ENCODE measurements at places on chromosomes 3 and 15. TPM values are rescaled to one million over a fixed set of nuclear protein-coding genes. Genes with fewer than 3 reads are reported as not detected.

The PATL2 gene
- total RNA-seq, result 1.3 TPM

The CADM2 gene
- total RNA-seq, result 0.29 TPM

The CKMT1A gene
- 142 TPM for total RNA-seq

The NAA80 gene
- total RNA-seq, result 25.9 TPM

The C3orf49 gene
- not detected for total RNA-seq

The PROS1 gene
- 20.1 TPM for total RNA-seq

- peak; percentile 84 for DNase-seq
- peak overlapping the region; percentile 30 for H3K4me3 ChIP-seq
- H3K36me3 ChIP-seq, result no peaks in the 10 kb centered on the region
- H3K27ac ChIP-seq, result peak overlapping the region; percentile 82
- H3K4me1 ChIP-seq, result peaks cover 64% of the 10 kb centered on the region
These were observed 5.3 kb downstream of the ACVR2B start for GRCh38 chr3:38458796-38459498.

DNA sequence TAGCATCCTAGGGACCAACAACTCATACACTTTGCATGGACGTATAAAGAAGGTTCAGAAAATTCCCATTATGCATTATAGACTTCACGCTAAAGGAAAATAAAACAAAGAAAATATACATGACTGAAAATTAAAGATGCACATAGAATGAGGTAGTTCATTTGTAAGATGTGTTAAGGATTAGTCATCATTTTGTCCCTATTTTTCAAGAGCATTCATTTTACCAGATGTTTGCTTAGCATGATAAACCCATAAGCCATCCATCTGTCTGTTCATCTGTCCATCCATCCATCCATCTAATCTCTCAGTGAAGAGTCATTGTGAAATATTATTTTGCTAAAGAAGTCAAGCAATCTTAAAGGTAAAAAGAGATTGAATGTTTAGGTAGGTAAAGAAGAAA lies 80.3 kb downstream of the TFG start:
- no peak overlapping the region for H3K27ac ChIP-seq
- H3K4me1 ChIP-seq, result no peaks in the 10 kb centered on the region
- H3K27me3 ChIP-seq, result no peaks in the 10 kb centered on the region
- H3K4me3 ChIP-seq, result no peak overlapping the region
- no peaks in the 10 kb centered on the region for H3K36me3 ChIP-seq
- no peak for DNase-seq

- no peak overlapping the region for H3K27ac ChIP-seq
- H3K4me1 ChIP-seq, result no peaks in the 10 kb centered on the region
- DNase-seq, result no peak
- no peaks in the 10 kb centered on the region for H3K27me3 ChIP-seq
These were observed 142.8 kb upstream of the STT3B start for GRCh38 chr3:31389939-31390338.

DNA sequence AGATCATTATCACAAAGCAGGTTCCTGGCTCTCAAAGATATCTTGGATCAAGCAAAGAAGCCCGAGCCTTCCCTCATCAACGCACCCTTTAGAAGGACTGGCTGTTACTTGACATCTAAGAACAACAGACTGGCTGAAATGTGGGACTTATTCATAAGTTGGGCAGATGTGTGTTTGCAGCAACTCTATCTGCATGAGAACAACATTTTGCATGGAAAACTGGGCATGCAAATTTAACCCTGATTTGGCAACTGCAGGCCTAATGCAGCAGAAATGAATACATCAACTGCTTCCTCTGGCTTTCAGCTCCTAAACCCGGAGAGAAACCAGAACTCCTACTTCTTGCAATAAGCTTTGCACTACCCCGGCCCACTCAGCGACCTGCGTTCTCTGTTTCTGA lies 35.0 kb upstream of the FOXP1 start:
- H3K4me1 ChIP-seq, result no peaks in the 10 kb centered on the region
- H3K27ac ChIP-seq, result no peak overlapping the region
- no peak for DNase-seq
- no peak overlapping the region for H3K4me3 ChIP-seq

DNA sequence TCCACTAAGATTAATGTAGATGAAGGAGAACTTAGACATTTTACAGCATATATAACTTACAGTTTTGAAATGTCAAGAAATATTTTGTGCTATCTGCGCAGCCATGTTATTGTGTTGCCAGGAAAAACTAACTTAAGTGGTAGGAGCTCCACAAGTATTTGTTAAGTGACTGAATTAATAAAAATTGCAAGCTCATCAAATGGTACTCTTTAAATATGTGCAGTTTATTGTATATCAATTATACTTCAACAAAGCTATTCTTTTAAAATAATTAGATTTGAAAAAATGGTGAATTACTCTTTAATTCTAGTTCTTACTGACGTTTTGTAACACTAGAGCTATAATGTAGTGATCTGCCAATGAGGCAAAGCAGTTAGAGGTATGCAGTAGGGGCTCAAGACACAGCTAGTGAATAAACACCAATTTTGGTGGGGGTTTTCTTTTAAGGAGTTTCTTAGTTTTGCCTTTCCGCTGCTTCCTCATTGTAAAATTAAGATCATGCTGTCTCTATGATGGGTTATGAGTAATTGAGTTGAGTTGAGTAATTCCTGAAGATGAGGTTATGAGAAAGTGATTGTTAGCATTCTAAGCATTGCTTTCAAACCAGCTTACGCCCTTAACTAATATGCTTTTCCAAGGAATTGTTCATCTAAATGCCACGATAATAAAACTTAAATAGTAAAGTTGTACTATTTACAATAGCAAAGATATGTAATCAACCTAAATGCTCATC lies 10.9 kb upstream of the LXN start:
- no peaks in the 10 kb centered on the region for H3K4me1 ChIP-seq
- no peak overlapping the region for H3K27ac ChIP-seq
- no peak for DNase-seq
- peaks cover 8% of the 10 kb centered on the region for H3K36me3 ChIP-seq
- no peaks in the 10 kb centered on the region for H3K27me3 ChIP-seq

DNA sequence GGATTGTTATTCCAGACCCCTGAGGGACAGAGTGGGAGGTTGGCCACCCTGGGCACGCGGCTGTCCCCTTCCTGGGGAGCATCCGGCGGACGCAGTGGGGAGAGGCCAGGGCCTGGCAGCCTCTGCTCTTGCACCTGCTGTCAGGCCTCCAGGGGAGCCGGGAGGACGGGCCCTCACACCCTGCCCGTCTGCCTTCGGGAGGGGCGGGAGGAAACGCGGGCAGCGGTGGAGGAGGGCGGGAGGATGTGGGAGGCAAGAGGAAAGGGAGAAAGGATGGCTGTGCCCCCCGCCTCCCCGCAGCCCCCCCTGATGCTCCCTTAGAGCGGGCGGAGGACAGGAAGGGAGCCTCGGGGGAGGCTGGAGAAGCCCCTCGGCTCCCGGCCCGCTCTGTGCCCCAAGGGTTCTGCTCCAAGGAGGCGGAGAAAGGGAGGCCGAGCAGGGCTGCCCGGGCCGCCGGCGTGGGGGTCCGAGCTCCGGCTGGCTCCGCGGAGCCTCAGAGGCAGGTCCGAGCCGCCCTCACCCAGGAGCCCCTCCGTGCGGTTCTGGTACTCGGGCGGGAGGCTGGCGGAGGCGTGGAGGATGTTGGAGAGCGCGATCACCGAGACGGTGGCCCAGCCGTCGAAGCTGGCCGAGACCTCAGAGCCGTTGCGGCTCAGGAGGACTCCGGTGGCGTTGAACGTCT lies 40.9 kb downstream of the MUC20 start:
- no peak for DNase-seq
- H3K4me3 ChIP-seq, result no peak overlapping the region
- peaks cover 17% of the 10 kb centered on the region for H3K4me1 ChIP-seq
- no peak overlapping the region for H3K27ac ChIP-seq
- no peaks in the 10 kb centered on the region for H3K27me3 ChIP-seq
- H3K36me3 ChIP-seq, result no peaks in the 10 kb centered on the region

DNA sequence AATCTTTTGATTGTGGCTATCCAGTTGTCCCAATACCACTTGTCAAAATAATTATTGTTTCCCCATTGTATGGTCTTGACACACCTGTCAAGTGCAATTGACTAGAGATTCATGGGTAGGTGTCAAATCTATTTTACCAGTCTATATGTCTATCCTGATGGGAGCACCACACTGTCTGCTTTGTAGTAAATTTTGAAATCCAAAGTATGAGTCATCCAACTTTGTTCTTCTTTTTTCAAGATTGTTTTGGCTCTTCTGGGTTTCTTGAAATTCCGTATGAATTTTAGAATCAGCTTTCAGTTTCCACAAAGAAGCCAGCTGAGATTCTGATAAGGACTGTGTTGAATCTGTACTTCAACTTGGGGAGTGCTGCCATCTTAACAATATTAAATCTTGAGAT lies 71.9 kb downstream of the CSNK1G1 start:
- no peaks in the 10 kb centered on the region for H3K4me1 ChIP-seq
- no peak for DNase-seq
- no peak overlapping the region for H3K27ac ChIP-seq
- no peak overlapping the region for H3K4me3 ChIP-seq

GRCh38 chr3:195007151-195007550 lies 263.8 kb downstream of the XXYLT1 start:
- H3K27me3 ChIP-seq, result no peaks in the 10 kb centered on the region
- H3K36me3 ChIP-seq, result no peaks in the 10 kb centered on the region
- peaks cover 7% of the 10 kb centered on the region for H3K4me1 ChIP-seq
- DNase-seq, result no peak
- no peak overlapping the region for H3K27ac ChIP-seq

DNA sequence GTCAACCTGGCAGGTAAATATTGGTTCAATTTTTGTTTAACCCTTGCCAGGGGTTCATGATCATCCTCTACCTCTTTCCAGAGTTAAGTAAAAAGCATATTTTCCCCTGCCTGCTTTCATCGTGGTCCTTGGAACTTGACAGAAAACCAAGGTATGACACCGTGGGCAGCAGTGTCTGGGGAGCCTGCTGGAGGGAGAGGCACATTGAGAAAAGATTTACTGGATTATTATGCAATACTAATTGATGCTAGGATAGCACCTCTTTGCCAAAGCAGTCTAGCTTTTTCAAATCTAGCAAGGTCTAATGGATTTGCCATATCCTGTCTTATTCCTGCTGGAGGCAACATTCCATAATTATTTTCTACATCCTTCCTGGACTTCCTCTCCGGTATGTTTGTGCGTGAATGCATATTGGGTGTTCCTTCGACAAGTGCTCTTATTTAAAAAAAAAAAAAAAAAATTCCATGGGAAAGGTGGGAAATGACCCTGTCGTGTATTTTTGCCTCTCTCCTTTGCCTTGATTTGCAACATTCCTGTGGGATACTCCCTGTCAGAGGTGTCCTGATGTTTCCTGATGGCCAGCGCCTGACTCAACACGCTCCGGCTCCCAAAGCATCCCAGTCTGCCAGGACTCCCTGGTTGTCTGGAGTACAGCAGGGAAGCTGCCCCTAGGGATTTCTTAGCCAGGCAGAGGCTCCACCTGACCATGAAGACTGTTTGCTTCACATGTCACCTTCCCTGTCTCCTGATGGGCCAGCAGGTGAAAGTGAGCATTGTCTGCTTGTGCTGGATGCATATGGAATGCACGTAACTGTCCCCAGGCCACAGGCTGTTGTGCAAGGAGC lies 6.3 kb downstream of the BHLHE40 start:
- peaks cover 93% of the 10 kb centered on the region for H3K4me1 ChIP-seq
- peak; percentile 43 for DNase-seq
- H3K27ac ChIP-seq, result peak overlapping the region; percentile 99
- H3K27me3 ChIP-seq, result no peaks in the 10 kb centered on the region
- peaks cover 10% of the 10 kb centered on the region for H3K36me3 ChIP-seq

DNA sequence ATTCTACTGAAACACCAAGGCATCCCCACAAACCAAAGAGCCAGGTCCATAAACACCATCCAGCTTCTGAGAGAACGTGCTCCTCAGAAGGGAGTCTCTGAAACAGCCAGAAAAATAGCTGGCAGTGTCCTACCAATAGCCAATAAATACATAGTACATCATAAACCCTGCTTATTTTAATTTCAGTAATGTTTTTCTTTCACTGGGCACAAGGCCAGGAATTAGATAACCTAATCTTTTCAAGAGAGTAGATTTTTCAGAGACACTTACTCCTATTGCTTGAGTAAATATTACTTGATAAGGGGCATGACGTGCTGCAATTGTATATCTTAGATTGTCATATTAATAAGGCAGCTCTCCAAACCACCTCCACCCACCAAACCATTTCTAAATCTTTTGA lies 22.7 kb downstream of the GADL1 start:
- no peaks in the 10 kb centered on the region for H3K36me3 ChIP-seq
- H3K27me3 ChIP-seq, result no peaks in the 10 kb centered on the region
- DNase-seq, result peak; percentile 41
- no peak overlapping the region for H3K4me3 ChIP-seq
- H3K4me1 ChIP-seq, result no peaks in the 10 kb centered on the region

DNA sequence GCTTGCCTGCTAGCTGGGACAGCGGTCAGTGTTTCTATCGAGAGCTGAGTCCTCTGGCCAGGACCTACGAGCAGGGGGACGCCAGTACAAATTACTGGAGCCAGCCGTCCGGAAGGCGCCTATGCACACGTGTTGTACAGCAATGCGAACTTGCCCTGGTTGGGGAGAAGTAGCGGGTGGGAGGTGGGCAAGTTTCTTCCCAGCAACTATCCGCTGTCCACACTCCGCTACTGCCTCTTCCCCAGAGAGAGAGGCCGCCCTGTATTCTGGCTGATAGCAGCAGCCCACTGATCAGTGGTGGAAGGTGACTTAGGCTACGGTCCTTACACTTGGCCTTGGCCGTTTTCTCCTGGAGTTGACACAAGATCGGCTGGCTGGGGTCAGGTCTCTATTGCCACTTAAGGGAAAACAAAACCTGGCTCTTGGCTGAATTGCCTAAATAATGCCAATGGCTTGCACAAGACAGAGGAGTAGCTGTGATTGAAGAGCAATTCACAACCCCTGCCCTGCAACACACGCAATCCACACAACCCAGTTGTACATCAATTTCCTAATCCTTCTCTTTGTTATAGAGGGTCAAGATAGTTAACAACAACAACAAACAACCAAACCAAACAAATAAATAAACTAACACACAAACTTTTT lies 12.8 kb upstream of the SHC4 start:
- peak overlapping the region; percentile 47 for H3K4me3 ChIP-seq
- peaks cover 5% of the 10 kb centered on the region for H3K4me1 ChIP-seq
- H3K27ac ChIP-seq, result no peak overlapping the region

- H3K27me3 ChIP-seq, result no peaks in the 10 kb centered on the region
- H3K27ac ChIP-seq, result no peak overlapping the region
- DNase-seq, result peak; percentile 34
- H3K4me1 ChIP-seq, result peaks cover 9% of the 10 kb centered on the region
- no peak overlapping the region for H3K4me3 ChIP-seq
These were observed 178.6 kb downstream of the KCNAB1 start for GRCh38 chr3:156298938-156299337.

GRCh38 chr3:133532951-133533350 lies 40.5 kb upstream of the CDV3 start:
- no peaks in the 10 kb centered on the region for H3K27me3 ChIP-seq
- no peak overlapping the region for H3K27ac ChIP-seq
- DNase-seq, result no peak
- no peaks in the 10 kb centered on the region for H3K36me3 ChIP-seq
